ENCODE measurements at places on chromosomes 2 and 18.

DNA sequence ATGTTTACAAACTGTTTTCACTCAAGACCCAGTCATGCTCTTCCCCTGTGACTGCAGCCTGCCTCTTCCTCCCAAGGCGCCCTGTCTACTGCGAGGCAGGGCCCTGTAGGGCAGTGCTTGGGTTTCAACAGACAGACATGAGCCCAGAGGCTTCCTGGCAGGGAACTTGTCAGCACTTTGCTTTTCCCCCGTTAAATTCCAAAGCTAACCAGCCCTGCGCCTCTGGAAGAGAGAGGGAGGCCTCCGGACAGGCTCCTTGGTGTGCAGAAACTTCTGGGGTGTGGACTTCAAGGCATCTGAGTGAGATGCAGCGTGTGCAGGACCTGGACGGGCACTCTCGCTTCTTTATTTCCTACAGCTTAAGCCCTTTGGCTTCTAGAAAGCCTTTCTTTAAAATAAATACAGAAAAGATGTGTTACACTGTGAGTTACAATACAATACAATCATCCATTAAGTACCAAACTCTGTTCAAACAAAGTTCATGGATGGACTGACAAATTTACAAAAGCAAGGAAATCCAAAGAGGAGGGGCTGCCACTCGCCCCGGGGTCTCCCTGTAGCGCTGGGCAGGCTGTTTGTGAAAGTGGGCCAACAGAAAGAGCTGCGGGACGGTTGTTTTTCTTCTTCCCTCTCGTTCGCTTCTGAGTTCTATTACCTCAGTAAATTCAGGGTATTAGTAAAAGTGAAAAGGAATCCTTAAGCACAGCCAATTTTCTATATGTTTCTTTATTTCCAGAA is 8.8 kb upstream of the ZNF516 start:
- DNase-seq, result no peak

DNA sequence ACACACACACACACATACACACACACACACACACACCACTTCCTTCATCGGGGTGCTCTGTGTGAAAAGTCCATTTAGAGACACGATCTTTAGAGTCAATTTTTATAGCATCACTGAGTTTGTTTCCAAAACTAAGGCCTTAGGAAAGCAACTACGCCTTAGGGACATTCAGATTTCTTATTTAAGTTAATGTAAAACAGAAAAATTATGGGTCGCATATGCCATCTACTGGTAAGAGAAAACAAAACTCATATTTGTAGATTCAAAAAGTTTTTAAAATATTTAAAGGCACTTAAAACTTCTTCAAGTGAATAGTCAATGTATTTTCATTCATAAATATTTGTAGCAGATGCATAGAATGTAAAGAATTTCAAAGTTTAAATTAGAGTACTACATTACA is 166.2 kb downstream of the ATAD2B start:
- peak; percentile 59 for DNase-seq

DNA sequence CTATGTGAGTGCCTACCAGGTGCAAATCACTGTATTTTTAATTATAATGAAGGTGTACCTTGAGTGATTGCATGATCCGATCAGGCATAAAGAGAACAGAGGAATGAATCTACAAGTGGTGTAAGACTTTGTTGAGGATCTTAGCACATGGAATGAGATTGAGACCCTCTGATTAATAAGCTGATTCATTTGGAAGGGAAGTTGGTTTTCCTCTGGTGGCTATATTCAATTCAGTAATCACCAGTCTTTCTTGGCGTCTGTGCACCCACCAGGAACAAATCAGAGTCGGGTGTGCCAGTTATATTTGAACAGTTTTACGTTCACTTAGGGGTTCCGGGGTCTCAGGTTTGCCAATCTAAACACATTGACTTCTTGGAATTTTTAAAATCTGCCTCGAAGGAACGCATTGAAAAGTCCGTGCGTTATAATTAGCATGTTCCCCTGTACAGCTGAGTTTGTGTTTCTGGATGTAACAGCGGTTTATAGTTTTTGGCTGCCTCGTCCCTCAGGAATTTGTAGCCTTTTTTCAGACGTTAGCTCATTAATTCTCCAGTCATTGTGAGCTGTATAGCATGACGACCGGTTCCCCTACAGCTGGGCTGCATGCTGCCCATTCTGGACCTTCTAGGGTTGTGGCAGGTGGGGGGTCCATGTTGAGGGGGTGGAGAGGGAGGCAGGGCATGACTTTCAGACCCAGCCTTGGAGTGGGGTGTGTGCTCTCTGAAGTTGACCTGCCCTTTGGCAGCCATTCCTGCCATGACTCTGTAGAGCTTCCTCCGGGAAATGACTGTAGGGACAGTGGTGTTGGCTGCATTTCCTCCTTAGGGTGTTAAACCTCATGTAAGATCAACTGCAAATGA is 20.3 kb downstream of the MYO1B start:
- peak; percentile 85 for DNase-seq

GRCh38 chr18:32669549-32670165 is 103.2 kb downstream of the KLHL14 start:
- DNase-seq, result no peak

DNA sequence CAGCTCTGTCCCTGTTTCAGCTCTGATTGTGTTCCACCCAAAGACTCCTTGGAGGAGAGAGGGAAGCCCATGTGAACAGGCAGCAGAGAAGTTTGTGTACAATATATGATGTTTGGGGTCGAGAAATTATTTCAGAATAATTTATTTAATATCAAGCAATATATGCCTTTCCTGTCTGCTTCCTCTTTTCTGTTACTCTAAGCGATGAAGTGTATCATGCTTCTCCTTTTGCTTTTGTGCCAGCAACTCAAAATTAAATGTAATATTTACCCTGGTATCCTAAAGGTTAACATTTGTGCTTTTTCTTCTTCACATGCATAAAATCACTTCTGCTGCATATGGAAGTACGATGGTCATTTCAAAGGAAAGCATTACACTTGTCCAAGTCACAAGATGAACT is 2.4 kb upstream of the NTSR2 start:
- no peak for DNase-seq

DNA sequence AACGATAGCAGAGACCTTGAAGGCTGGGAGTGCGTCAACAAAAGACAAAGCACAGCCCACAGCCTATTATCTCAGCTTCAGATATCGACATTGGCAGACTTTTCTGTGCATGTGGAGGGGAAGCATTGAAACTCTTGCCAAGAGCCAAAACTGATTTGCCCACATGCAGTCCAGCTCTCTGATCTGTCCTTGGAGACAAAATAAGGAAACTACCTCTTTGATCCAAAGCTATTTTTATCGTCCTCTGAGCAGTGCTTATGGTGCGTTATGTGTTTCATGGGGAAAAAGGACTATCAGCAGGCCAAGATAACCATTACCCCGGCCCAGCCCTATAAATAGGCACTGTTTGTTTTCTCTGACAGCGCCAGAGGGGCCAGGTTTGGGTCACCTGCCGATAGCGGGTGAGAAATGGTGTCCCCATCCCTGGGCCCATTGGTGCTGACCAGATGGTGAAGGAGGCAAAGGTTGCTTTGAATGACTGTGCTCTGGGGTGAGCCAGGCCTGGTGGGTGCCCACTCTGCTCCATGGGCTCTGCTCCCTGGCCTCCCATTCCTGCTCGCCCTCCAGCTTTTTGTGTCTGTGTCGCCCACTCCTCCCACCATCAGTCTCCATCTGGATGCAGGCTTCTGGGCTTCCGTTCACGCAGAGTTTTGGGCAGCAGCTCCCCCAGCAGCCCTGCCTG is 176.1 kb upstream of the HS6ST1 start:
- no peak for DNase-seq

GRCh38 chr18:24031318-24031717 is 16.8 kb downstream of the TTC39C start:
- DNase-seq, result no peak

- DNase-seq, result no peak
These were observed 27.6 kb downstream of the ST3GAL5 start for GRCh38 chr2:85861180-85861579.

GRCh38 chr2:181426672-181427071 is 30.5 kb upstream of the ITGA4 start:
- no peak for DNase-seq

GRCh38 chr2:204250692-204251091 is 294.6 kb upstream of the PARD3B start:
- DNase-seq, result no peak

- DNase-seq, result peak; percentile 55
These were observed 48.2 kb downstream of the COL4A4 start for GRCh38 chr2:227115761-227116160.

GRCh38 chr18:75290737-75291358 is 80.3 kb downstream of the TSHZ1 start:
- no peak for DNase-seq

DNA sequence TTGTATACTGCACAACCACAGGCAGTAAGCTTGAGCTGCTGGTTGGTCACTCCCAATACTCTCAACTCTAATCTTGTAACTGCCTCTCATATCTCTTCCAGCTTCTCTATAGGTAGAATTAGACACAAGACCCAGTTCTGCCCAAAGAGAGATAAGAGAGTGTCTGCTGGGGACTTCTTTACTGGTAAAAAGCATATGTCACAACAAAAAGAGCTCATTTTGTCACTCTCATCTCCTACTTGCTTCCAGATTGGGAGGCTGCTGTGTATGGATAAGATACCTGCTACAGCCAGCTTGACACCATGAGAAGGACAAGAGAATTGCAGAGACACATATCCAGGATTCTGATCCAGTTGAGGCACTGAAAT is 165.2 kb downstream of the PTH2R start:
- no peak for DNase-seq

Measured in fibroblast of skin of abdomen (primary cell).